ENCODE measurements at places on chromosomes 2 and 18.

DNA sequence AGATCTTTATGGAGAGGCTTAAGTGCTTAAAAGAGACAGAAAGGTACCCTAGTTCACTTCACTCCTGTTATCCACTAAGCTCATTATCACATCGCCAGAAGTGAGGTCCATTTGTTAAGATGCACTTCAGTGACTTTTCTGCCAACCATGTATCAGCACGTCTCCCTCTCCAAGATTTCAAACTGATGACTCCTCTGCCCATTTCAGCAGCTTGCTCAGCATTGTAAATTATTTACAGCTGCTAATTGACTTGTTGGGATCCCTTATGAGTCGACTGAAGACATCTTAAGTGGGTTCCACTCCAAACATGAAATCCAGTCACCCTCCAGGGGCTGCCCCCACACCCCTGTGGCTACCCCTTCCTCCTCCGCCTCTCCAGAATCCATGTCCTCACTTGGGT lies 37.3 kb downstream of the DIPK1C start:
- no peak for DNase-seq

DNA sequence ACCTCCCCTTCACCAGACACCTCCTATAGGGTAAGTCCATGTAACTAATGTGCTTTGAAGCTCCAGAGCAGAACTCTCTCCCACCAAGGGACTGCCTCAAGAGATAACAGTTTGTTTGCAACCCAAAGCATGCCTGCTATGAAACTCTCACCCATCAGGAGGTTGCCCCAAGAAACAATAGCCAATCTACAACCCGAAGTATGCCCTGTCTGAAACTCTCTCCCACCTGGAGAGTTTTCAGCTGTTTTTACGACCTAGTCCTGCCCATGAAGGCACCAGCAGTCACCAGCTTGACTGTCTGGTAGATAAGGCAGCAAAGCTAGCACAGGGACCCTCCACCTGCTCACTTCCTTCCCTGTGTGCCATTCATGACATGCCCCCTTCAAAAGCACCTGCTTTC lies 533.9 kb upstream of the CRIM1 start:
- no peak for DNase-seq

GRCh38 chr2:43225788-43226557 lies 433 bp downstream of the ZFP36L2 start:
- DNase-seq, result no peak

DNA sequence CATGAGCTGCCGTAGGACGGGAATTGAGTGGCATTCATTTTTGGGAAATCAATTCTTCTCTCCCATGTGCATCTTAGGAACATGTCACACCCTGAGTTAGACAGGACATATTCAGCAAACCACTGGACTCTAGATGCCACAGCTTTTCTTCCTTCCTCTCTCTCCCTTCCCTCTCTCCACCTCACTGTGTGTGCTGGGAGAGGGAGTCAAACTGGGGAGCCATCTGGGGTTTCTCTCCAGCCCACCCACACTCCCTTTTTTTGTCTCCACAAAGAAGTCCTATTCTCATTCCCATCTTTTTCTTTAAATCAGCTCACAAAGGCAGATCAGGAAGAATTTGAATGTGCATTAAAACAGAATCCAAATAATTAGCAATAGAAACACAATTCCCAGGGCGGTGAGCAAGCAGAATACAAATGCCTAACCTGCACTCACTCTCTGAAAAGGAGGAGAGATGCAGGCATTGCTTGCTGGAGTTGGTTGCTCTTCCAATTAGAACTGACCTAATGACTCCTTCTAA lies 15.4 kb downstream of the CD28 start:
- no peak for DNase-seq

GRCh38 chr2:237886685-237887481 lies 27.5 kb downstream of the RAMP1 start:
- no peak for DNase-seq

DNA sequence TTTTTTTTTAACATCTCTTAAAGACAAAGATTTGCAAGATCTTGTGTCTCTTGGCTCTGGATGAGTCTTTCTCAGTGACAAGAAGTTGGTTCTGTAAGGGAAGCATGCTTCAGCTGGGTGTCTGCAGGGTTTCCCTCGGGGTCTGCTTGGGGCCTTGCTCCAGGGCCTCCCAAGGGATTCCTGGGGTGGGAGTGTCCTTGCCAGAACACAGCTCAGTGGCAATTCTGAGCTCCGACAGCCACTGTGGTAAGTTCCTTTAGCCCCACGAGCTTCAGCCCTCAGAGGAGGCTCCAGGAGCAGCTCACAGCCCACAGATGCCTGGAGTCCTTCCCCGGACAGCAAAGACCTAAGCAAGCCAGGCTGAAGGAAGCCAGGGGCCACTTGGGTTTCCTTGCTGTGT lies 52.4 kb downstream of the EMX1 start:
- no peak for DNase-seq

DNA sequence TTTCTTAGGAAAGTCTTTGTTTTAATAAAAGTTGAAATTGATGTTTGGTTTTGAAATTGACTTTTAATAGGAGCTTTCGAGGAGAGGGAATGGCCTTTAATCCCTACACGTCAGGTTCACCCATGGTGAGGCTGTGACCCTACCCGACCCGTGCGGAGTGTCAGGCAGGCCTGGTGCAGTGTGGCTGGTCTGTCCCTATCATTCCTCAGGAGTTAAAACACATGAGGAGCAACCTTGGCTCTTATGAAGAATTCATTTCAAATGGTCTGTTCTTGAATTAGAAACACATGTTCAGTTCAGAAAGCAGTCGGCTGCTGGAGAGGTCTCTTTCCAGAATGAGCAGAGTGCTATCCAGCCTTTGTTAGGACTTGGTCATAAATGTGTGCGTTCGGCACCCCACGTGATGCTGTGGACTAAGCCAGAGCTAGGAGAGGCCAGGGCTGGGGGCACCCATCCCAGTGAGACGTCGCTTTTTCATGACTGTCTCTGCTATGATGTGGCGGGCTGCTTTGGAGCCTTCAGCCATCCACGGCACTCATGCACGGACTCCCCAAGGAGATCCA lies 54.7 kb downstream of the EMILIN2 start:
- no peak for DNase-seq

GRCh38 chr2:20480913-20481312 lies 34.0 kb downstream of the RHOB start:
- DNase-seq, result no peak

DNA sequence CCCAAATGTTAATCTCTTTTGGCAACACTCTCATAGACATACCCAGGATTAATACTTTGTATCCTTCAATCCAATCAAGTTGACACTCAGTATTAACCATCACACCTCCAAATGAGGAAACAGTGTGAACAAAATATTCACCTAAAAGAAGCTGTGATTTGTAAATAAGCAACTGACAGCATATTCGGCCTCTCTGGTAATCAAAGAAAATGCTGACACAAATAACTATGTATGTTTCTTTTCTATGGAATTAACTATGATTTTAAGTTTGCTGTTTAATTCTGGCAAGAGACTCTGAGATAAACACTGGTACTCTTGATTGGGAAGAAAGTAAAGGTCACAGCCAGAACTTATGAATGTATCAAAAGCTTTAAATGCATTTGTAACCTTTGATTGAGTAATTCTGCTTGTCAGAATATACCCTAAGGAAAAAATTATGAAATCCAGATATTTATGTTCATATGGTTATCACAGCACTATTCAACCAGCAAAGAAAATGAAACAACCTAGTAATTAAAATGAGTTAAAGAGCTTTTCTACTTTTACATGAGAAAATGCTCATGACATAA lies 3.6 kb upstream of the GYPC start:
- DNase-seq, result no peak

- no peak for DNase-seq
These were observed 35.9 kb downstream of the C1QL2 start for GRCh38 chr2:119122663-119123062.

- peak; percentile 25 for DNase-seq
These were observed 24.7 kb upstream of the PNPT1 start for GRCh38 chr2:55718165-55719008.
